Activated CD4-positive, alpha-beta T cell treated with anti-CD3 and anti-CD28 coated beads for 48 hours (primary cell): ENCODE measurements at places on chromosomes 5 and 9.

- DNase-seq: no peak
These were observed 24.5 kb upstream of the FOCAD start for GRCh38 chr9:20659474-20659967.

GRCh38 chr5:64980176-64980575 lies 211.4 kb downstream of the CWC27 start:
- DNase-seq: no peak

DNA sequence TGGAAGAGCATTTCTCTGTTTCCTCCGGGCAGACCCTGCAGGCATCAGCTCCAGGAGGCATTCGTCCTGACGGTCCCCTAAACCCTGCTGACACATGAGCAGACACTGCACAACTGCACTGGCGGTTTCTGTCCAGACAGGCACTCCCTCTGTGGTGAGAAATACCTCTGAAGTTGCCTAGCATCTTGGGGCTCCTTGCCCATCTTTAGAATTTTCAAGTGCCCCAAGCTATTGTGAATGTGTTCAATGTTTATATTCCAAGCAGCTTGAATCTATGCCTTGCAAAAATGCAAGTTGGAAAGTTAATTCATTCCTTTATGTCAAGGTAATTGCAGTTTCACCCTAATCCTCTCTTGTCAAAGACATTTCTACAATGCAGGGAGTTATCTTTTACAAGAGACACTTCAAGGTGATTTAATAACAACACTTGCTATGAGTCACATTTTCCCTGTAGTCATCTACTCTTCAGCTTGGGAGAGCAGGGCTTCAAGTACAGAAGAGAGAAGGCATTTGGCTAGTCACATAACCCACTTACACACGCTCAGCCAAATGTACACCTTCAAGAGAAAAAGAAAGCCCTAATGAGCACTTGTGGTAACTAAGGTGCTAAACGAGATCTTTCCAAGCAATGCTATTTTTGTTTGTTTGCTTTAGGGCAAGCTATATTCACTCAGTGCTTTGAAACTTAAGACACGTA lies 302.5 kb downstream of the MLLT3 start:
- DNase-seq: peak; percentile 46

GRCh38 chr9:84212982-84213381 lies 127.6 kb downstream of the SLC28A3 start:
- no peak for DNase-seq

DNA sequence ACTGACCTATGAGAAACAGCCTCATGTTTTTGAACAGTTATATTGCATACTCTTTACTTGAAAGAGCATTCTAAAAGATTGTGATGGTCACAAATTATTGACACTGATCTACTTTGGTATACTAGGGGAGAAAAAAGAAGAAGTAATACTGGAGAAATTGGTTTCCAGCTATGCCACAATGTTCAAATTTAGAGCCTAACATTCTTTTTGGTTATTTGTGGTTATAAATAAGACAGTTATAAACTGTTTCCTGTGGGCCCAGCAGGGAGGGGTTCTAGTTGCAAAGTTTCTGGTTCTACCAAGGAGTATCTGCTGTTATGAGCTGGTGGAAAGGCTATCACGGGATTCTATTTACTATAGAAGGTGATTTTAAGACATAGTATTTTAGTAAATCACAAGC lies 4.8 kb downstream of the CWC27 start:
- no peak for DNase-seq

- DNase-seq: no peak
These were observed 153.5 kb upstream of the TNPO1 start for GRCh38 chr5:72662936-72663335.

GRCh38 chr9:98445576-98445975 lies 190.1 kb upstream of the TBC1D2 start:
- DNase-seq: no peak

- no peak for DNase-seq
These were observed 192.1 kb upstream of the RGMB start for GRCh38 chr5:98581112-98581997.

GRCh38 chr9:93253633-93254032 lies 69.7 kb downstream of the WNK2 start:
- no peak for DNase-seq

GRCh38 chr5:79590396-79590999 lies 21.7 kb upstream of the TENT2 start:
- DNase-seq: no peak

DNA sequence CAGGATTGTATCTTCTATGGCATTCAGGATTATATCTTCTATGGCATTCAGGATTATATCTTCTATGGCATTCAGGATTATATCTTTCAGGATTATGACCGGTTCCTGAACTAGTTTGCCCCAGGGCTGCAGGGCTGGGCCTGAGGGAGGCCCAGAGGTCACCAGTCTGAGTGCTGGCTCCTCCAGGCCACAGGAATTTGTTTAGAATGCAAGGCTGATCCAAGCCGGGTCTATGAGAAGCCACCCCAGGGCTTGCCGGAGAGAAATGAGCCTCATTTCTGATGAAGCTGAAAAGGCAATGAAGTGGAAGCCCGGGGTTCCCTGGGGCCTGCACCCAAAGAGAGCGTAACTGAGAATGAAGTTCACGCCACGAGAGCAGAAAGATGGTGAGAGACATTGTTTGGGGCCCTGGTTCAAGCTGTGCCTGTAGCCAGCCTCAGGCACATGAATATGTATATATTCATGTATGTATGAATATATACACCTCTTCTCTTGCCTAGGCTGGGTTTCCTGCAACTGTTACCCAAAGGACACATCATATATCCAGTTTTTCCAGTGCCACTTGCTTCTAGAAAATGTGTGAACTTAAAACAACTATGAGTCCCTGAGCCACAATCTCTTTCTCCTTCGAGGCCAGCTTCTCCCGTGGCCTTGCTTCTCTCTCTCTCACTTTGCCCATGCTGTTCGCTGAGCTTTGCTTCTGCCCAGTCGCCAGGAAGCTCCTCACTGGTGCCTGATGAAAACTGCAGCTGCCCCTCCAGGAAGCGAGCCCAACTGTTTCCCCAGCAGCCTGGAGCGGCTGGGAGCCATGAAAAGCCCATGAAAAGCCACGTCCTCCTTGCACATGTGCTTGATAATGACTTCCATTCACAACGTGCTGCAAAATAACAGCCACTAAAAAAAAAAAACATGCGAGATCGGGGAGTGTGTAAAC lies 62.3 kb downstream of the GTF3C4 start:
- DNase-seq: no peak

- no peak for DNase-seq
These were observed 58.8 kb downstream of the GNG10 start for GRCh38 chr9:111720174-111720573.

DNA sequence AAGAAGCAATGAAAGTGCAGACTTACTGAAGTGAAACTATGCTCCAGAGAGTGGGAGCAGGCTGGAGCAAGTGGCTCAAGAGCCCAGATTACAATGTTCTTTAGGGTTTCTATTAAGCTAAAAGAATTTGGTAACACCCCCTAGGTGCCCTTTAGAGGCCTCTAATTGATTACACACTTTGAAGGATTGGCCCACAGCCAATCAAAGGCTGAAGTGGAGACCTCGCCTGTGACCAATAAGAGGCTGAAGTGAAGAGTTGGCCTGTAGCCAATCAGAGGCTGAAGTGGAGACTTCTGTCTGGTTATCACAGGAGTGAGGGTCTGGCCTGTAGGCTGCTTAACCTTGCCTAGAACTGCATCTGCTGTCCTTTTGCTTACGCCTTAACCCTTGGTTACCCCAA lies 46.7 kb upstream of the SPATA31C2 start:
- DNase-seq: no peak

DNA sequence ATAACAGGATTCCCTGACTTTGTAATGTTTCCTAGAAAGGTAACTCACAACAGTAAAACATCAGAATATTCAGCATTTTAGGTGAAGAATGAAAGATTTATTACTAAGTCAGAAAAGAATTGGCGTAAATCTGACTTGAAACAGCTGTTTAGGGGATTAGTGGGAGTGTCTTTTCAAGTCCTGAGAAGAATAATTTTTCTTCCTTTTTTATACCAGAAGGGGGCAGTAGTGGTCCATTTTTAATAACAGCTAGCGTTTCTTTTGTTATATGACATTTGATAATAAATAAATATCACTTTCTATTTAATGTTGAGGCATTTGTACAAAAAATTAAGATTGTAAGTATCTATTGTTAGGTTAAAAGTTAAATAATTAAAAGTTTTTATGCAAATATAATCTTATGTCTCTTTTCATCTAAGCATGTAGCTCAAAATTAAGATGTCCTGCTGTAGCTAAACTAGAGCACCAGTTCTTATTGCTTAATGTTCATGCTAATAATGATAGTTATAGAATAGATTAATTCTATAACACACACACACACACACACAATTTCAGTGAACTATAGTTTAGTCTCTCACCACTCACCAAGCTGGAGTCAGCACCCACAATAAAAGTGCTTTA lies 258.7 kb upstream of the ARRDC3 start:
- DNase-seq: no peak
